ENCODE measurements at places on chromosomes 6 and 20. TPM values are rescaled to one million over a fixed set of nuclear protein-coding genes. Genes with fewer than 3 reads are reported as not detected.
A peak's percentile ranks its signal among the peaks of the same experiment; 100 is the strongest.

DNA sequence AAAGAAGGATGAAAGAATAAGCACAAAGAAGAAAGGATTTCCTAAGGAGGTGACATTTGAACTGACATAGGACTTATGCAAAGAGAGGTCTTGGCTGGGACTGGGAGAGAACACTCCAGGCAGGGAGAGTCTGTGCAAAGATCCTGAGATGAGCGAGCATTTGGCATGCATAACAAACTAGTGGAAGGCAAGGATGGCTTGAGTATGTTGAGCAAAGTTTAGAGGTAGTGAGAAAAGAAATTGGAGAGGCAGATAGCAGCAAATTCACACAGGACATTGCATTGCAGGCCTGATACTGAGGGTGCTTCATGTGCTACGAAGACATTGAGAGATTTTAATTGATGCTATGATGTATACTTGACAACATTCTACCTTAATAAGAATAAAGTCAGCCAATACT is 237.8 kb downstream of the ZNF217 start:
- H3K4me3 ChIP-seq: no peak overlapping the region
- no peaks in the 10 kb centered on the region for H3K4me1 ChIP-seq
- no peak overlapping the region for H3K27ac ChIP-seq
- H3K27me3 ChIP-seq: no peaks in the 10 kb centered on the region

DNA sequence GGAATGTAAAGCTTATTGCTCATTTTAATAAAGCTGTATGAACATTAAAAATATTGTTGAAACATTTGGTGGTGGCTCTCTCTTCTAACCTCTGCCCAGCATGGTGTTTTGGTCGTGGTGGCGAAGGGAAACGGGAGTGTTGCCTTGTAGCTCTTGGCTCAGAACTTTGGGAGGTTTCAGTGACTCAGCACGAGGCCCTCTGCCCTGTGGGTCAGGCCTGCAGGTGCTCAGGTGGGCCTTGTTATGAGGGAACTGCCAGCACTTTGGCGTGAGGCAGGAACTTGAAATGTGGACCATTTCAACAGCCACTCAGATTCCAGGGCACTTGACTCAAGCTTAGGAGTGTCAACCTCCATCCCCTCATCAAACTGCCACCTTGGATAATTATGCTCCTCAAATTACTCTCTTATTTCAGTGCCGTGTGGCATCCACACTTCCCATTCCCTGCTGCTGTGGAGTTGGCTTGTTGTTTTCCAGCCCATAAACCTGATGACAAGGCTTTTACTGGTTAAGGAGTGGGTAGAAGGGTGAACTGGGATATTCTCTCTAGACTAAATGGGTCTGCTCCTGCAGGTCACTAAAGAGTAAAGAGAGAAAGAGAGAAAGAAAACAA is 36.3 kb downstream of the PRDM1 start:
- H3K27ac ChIP-seq: no peak overlapping the region
- no peak for DNase-seq
- H3K4me3 ChIP-seq: no peak overlapping the region
- H3K36me3 ChIP-seq: no peaks in the 10 kb centered on the region

Gene CFB
- total RNA-seq: 0.65 TPM

Gene PIM1
- total RNA-seq: 310 TPM

Gene PLCB1
- 23.1 TPM for total RNA-seq

Gene WDR46
- 32.1 TPM for total RNA-seq

Gene DEF6
- total RNA-seq: 193 TPM

Gene HTR1E
- not detected for total RNA-seq

DNA sequence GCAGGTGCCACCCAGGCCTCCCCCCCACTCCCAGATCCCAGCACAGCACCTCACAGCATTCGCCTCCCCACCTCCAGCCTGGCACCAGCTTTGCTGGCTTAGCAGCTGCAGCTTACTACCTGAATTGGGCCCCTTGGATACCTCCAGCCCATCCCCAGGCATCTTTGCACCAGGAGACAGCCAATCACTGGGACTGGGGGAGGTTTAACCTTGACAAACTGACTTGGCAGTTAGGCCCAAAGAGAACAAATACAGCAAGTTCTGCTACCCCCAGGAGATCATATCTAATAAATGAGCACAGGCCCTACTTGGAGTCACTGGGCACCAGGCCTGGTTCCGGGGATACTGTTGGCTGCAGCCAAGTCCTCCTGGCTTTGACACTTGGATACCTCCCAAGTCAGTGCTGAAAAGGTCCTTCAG is 8.8 kb downstream of the PDRG1 start:
- no peak overlapping the region for H3K27ac ChIP-seq
- peaks cover 2% of the 10 kb centered on the region for H3K4me1 ChIP-seq

- H3K4me3 ChIP-seq: no peak overlapping the region
- H3K27me3 ChIP-seq: peaks cover 30% of the 10 kb centered on the region
- DNase-seq: no peak
- no peaks in the 10 kb centered on the region for H3K4me1 ChIP-seq
Observed at GRCh38 chr6:6474170-6474920, 114.2 kb upstream of the LY86 start.

Gene TCF15
- not detected for total RNA-seq

- H3K4me3 ChIP-seq: no peak overlapping the region
- peak; percentile 68 for DNase-seq
- no peak overlapping the region for H3K27ac ChIP-seq
- no peaks in the 10 kb centered on the region for H3K27me3 ChIP-seq
Observed at GRCh38 chr6:42783177-42783875, 1.5 kb downstream of the BICRAL start.

GRCh38 chr20:22460231-22460630 is 124.1 kb downstream of the FOXA2 start:
- no peak overlapping the region for H3K4me3 ChIP-seq
- no peaks in the 10 kb centered on the region for H3K36me3 ChIP-seq
- DNase-seq: no peak

- no peak overlapping the region for H3K27ac ChIP-seq
- H3K4me1 ChIP-seq: peaks cover 12% of the 10 kb centered on the region
- H3K27me3 ChIP-seq: no peaks in the 10 kb centered on the region
- DNase-seq: no peak
- H3K4me3 ChIP-seq: no peak overlapping the region
- H3K36me3 ChIP-seq: peaks cover 4% of the 10 kb centered on the region
Observed at GRCh38 chr6:53828215-53828614, 33.4 kb downstream of the LRRC1 start.

DNA sequence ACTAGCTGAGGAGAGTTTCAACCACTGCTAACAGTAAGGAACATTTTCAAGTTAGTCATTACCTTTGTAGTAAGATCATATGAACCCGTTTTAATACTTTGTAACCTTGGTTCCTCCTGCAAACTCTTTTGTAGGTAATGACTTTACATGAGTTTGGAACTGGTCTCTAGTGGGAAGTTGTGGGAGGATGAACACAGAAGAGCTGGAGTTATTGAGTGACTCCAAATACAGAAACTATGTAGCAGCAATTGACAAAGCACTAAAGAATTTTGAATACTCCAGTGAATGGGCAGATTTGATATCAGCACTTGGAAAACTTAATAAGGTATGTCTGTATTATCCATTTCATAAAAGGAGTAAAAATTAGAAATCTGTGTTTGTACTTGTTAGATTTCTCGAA is 29.3 kb downstream of the DOP1A start:
- peaks cover 7% of the 10 kb centered on the region for H3K4me1 ChIP-seq
- DNase-seq: no peak

DNA sequence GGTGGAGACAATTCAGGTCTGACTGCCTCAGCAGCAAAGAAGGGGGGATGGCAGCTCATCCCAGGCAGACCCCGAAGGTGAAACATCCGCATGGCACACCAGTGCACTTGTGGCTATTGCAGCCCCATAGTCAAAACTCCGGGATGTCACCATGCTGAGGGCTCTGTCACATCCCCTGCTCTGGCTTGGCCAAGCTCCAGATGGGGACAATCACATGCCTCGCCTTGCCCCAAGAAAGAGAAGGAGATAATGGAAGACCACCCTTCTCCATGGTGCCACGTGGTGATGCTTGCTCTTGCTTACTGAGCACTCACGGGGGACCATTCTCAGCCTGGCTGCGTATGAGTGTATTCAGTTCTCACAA is 60.2 kb downstream of the RBM38 start:
- no peak for DNase-seq
- H3K4me3 ChIP-seq: no peak overlapping the region
- H3K27ac ChIP-seq: peak overlapping the region; percentile 86

GRCh38 chr6:118187568-118188164 is 280.6 kb downstream of the SLC35F1 start:
- H3K36me3 ChIP-seq: no peaks in the 10 kb centered on the region
- peaks cover 8% of the 10 kb centered on the region for H3K27me3 ChIP-seq
- peak overlapping the region; percentile 7 for H3K4me3 ChIP-seq
- H3K4me1 ChIP-seq: peaks cover 9% of the 10 kb centered on the region

GRCh38 chr6:107982486-107982885 is 24.5 kb upstream of the SEC63 start:
- H3K27me3 ChIP-seq: peaks cover 24% of the 10 kb centered on the region
- H3K27ac ChIP-seq: no peak overlapping the region
- no peak overlapping the region for H3K4me3 ChIP-seq

- H3K4me1 ChIP-seq: peaks cover 2% of the 10 kb centered on the region
- DNase-seq: no peak
- H3K27me3 ChIP-seq: no peaks in the 10 kb centered on the region
- no peaks in the 10 kb centered on the region for H3K36me3 ChIP-seq
- H3K27ac ChIP-seq: no peak overlapping the region
Observed at GRCh38 chr6:53390010-53390409, 41.3 kb upstream of the ELOVL5 start.

Gene ANKEF1
- 1.8 TPM for total RNA-seq

DNA sequence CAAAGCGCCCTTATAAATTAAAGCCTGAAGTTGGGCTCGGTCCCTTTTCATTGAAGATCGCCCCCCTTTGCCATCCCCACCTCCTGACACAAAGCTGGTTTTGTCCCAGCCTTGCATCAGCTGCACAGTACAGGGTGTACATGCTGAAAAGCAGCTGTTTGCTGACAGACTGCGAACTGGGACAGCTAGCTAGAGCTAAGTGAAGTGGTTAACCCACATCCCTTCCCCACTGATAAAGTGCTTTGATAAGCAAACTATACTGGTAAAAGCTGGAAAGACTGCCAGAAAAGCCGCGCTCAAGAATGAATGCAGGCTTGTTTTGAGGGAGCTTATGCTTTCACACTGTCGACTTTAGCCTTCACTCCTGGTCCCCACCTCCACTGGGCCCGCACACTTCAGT is 207.3 kb downstream of the GMDS start:
- peak overlapping the region; percentile 67 for H3K4me3 ChIP-seq
- no peaks in the 10 kb centered on the region for H3K27me3 ChIP-seq
- peak; percentile 11 for DNase-seq
- H3K27ac ChIP-seq: no peak overlapping the region

All from T-helper 17 cell (primary cell).